ENCODE measurements at places on chromosomes 3 and 15.

DNA sequence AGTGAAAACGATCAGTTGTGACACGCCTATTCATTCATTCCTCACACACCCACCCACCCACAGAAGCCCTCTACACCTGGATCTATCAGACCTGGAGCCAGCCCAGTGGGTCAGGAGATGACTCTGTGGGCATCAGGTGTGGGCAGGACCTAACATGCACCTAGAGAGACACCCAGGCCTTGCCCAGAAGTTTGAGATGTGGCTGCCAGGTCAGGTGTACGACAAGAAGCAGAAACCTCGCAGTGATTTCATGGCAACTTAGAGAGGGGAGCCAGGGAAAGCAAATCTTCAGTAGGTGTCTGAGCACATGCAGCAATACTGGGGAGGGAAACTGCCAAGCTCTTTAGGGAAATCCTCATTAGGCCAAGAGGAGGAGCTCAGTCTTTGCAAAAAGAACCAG is 264.7 kb upstream of the ROPN1 start:
- no peak for DNase-seq

- DNase-seq: no peak
Measured at GRCh38 chr3:124780356-124780755, 50.1 kb downstream of the UMPS start.

GRCh38 chr3:2976796-2977195 is 133.4 kb downstream of the IL5RA start:
- DNase-seq: no peak

- peak; percentile 41 for DNase-seq
Measured at GRCh38 chr3:196246612-196247308, 30.4 kb downstream of the SLC51A start.

DNA sequence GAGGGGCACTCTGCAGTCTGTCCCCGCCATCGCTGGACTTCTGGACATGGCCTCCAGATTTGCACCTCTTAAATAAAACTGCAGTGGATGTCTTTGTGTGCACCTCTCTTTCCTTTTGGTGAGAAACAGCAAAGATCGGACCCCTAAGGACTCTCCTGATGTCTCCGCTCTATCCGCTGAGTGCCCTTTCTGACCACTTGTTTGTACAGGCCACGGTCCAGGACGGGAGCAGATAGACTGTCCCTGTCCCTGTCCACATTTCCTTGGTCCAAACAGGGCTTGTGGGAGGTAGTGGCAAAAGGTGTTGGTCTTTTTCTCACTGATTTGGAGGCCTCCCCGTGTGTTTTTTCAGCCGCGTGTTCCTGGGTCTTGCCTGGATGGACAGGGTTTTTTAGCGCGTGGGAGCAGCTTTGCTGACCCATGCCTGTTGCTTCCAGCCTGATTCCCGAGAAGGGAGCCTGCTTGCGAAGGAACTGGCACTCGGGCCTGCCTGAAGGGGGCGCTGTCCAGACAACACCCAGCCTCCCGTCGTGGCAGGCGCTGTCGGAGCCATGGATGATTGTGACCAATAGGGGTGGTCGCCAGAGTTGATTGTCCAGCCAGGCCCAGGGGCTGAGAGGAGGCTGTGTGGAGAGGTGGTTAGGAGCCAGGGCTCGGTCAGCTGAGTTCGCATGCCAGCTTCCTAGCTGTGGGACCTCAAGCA is 13.2 kb upstream of the STAB1 start:
- no peak for DNase-seq

DNA sequence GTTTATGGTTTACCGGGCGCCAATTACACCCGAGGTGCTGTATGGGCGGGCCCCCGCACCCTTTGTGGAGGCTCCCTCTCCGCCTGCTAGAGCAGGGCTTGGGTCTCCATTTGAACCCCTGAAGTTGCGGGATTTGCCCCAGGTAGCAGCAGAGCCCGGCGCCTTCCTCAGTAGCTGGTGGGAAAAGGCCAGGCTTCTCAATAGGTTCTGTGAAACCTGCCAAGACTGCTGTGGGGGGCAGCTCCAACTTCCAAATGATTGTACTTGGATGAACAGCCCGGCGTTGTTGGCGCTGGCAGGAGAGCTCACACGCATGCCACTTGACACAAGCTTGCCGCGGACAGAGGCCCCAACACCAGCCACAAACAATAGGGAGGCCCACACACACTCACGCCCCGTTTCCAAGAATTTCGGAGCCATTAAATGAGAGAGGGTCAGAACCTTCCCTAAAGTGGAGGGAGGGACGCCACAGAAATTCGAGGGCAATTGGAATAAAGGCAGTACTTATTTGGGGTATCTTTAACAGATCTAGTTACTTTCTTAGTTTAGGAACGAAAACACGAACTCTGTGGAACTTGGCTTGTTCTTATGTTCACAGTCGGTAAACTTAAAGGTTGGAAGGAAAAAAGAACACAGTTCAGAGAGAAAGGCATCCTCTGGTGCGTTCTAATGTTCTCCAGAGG is 1.4 kb downstream of the EPHB3 start:
- no peak for DNase-seq

DNA sequence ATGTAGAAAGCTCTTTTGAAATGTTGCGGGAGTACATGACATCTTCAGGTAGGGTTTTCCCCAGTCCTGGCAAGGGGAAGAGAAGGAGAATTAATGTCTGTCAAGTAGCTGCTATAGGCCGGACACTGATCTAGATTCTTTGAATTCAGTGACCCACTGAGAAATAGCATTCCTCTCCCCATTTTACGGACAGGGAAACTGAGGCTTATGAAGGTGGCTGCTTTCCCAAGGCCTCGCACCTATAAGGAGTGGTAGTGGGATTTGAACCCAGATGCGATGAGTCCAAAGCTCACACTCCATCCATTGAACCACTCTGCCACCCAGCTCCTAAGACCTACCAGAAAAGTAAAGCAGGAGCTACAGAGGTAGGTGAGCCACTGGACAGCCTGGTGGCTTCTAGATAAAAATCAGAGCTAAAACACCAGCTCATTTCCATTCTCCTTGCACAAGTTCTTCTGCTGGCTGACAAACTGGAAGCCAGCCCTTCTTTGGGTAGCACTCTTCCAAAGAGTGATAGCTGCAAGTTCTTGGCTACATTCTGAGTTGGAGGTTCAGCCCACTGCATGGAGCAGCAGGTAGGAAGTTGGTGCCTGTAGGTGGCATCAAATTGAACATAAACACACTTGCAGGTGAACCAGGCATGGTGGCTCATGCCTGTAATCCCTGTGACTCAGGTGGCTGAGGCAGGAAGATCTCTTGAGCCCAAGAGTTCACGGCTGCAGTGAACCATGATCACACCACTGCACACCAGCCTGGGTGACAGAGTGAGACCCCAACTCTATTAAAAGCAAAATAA is 22.0 kb downstream of the ZNF710 start:
- DNase-seq: no peak

DNA sequence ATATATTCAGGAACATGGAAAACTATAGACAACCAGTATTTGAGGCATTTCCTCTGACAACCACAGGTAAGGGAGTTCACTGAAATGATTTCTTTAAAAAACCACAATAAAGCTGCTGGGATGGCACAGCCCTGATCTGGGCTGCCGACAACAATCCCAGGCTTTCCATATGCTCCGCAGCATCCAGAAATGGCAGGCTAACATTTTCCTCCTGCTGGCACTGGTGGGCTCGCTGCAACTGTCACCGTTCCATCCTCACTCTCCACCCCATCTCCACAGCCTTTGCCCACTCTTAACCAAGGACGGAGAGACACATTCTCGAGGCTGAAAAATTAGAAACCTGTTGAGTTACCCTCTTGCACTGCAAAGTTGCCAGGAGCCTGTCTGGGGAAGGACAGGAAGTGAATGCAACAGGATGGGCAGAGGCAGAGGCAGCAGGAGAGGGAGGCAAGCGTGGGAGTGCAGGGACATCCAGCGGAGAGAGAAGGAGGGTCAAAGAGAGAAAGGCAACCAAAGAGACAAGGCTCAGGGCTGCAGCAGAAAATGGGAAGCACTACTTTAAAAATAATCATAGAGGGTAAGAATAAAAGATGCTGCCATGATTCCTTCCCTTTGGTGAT is 79.0 kb upstream of the ARRDC4 start:
- no peak for DNase-seq

DNA sequence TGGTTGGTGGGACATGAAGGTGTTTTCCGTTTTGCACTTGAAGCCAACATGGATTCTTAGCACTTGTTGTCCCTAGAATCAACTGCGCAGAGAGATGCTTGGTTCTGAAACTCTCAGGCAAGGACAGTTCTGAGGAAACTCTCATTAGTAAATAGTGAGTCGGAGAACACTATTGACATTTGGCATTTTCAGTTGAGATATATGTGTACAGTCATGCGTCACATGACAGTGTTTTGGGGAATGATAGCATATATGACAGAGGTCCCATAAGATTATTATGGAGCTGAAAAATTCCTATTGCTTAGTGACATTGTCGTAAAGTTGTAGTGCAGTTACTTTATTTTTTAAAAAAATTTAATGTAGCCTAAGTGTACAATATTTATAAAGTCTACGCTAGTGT is 5.8 kb downstream of the APBA2 start:
- DNase-seq: no peak

DNA sequence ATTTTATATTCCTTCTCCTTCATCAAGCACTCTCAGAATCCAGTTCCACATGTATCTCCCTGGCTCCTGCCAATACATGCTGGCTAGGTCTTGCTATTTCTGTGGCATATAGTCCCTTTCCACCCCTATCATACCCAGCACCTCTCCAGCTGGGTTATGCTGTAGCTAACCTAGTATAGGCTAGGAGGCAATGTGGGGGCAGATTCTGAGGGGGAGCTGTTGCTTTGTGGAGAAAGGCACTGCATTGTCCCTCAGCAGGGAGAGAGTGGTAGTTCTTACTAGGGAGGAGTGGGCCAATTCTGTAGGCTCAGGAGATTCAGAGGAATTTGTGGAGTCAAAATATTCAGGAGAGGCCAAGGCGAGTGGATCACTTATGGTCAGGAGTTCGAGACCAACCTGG is 39.4 kb upstream of the UBL7 start:
- DNase-seq: no peak

GRCh38 chr3:44506961-44507360 is 29.5 kb upstream of the ZNF445 start:
- DNase-seq: no peak

GRCh38 chr15:100134586-100134985 is 207.2 kb downstream of the ADAMTS17 start:
- DNase-seq: no peak

DNA sequence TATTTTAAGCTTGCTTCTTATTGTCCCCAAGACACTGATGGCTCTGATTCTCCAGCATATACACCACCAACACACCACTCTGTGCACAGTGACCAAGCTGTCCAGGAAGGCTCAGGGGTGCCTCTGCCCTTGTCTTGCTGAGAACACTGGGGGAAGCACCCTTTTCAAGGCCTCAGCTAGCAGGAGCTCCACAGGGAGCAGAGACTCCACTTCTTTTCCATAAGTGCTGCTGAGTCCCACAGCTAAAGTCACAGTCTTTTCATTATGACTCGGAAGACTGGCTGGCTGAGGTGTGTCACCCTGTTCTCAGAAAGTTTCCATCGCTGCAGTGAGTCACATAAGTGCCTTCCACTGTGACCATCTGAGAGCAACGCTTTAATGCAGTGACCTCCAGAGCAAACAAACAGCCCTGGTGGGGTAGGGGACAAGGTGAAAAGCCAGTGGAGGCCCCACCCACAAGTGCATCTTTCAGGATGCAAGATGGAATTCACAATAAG is 226.9 kb upstream of the CHRNA7 start:
- no peak for DNase-seq

GRCh38 chr3:57825116-57825515 is 69.0 kb downstream of the SLMAP start:
- no peak for DNase-seq

GRCh38 chr3:70308760-70309159 is 3.7 kb downstream of the MDFIC2 start:
- DNase-seq: no peak

- DNase-seq: no peak
Measured at GRCh38 chr3:120214176-120214575, 70.8 kb downstream of the GPR156 start.

- DNase-seq: no peak
Measured at GRCh38 chr3:26718315-26718714, 95.7 kb downstream of the LRRC3B start.

GRCh38 chr3:13280811-13281506 is 139.2 kb downstream of the NUP210 start:
- no peak for DNase-seq

DNA sequence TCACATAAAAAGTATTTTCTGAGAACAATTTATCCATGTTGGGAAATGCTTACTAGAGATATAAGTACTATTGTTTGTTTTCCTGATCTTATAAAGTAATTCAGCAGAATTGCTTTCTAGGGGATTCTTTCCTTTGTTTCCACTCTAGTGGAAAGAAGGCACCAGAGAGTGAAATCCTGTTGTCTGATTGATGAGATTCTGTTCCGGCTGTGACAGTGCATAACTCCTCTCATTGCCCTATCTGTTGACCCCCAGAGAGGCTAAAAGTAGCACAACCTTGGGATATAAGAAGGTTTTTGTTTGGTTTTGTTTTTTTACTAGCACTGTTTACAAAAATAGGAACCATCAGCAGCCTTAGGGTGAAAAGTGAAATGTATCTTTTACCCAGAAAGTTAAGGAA is 114.1 kb downstream of the ALCAM start:
- no peak for DNase-seq

- no peak for DNase-seq
Measured at GRCh38 chr3:27724459-27725197, 2.5 kb upstream of the EOMES start.

DNA sequence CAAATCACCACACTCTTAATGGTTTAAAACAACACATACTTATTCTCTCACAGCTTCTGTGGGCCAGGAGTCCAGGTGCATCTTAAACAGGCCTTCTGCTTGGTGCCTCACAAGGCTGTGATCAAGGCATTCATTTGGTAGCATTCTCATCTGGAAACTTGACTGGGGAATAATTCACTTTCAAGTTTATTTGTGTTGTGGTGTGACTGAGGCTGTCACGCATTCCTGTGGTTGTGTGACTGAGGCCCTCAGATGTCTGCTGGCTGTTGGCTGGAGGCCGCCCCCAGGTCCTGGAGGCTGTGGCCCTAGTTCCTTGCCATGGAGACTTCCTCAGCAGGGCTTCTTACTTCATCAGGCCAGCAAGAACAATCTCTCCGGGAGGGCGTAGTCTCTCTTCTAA is 16.9 kb upstream of the FAM3D start:
- peak; percentile 14 for DNase-seq

DNA sequence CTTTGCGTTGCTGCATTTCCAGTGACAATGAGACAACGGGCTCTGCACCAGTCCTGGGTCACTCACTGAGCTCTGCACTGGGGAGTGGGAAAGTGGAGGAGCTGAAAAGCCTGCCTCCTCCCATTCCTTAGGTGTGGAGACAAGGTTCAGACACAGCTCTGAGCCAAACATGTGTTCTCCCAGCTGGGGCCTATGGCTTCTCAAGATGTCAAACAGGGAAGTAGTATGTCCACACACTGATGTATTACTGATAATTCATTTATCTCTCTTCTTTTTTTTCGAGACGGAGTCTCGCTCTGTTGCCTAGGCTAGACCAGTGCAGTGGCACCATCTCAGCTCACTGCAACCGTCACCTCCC is 90.2 kb upstream of the SLC4A7 start:
- DNase-seq: no peak

- no peak for DNase-seq
Measured at GRCh38 chr3:69209413-69209812, 87.0 kb upstream of the LMOD3 start.

Measured in CD14-positive monocyte (primary cell).